CD4-positive, alpha-beta T cell treated with Interleukin-6 for 4 hours (primary cell): ENCODE measurements at places on chromosomes 2 and 18.

GRCh38 chr2:26838121-26838906, 9.6 kb upstream of the DPYSL5 start:
- no peak for DNase-seq

- no peak for DNase-seq
These were observed 771.9 kb downstream of the ERBB4 start for GRCh38 chr2:211766689-211767088.

GRCh38 chr2:219099329-219099728, 38.6 kb upstream of the IHH start:
- DNase-seq = no peak

GRCh38 chr2:108635630-108636354, 83.5 kb upstream of the RANBP2 start:
- DNase-seq = no peak

DNA sequence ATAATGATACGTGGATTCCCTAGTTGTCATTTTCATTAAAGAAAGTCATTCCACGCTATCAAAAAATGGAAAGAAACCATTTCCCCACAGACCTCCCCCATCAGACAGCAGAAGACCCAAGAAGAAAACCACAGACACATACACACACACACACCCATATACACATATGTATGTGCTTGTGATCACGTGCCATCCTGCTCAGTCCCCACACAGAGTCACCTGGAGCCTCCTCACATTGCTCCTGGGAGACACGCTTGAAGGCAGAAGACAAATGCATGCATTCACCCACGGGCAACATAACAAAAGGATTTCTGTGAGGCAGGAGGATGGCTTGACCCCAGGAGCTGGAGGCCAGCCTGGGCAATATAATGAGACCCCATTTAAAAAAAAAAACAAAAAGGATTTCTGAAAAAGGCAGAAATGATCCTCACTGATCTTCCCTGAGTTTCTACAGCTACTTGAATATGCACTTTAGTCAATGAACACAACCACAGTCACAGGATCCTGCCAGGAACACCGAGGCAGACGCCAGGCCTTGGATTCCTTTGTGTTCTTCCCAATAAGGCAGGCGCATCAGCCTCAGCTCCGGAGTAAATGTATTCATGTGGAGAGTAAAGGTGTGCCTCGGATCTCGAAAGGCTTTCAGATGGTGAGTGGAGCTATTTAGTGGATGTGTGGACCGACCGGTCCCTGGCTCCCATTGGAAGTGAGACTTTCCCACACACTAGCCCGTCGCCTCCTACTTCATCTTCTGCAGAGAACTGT, 21.0 kb downstream of the TGFBRAP1 start:
- DNase-seq = no peak

DNA sequence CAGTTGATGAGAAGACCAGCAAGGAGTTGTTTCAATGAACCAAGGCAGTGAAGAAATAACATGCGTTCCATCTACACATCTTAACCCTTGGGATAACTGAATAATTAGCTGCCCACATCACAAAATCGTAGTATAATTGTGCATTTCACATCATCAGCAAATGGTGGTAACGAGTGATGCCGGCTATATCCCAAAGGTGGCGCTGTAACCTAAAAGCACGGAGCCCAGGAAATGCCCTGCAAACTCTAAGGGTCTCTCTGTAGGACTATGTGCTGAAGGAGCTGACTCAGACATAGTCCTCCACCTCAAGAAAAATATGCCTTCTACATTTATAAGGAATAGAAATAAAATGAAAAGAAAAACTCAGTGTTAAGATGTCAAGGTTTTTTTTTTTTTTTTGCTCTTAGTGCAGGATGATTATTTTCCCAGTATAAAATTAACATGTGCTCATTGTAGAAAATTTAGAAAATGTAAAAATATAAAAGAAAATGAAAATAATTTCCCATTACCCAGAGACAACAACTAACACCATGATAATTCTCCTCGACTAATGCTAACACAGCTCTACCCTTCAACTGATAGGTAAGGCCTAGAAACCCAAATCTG, 23.1 kb upstream of the DSG3 start:
- DNase-seq = no peak

DNA sequence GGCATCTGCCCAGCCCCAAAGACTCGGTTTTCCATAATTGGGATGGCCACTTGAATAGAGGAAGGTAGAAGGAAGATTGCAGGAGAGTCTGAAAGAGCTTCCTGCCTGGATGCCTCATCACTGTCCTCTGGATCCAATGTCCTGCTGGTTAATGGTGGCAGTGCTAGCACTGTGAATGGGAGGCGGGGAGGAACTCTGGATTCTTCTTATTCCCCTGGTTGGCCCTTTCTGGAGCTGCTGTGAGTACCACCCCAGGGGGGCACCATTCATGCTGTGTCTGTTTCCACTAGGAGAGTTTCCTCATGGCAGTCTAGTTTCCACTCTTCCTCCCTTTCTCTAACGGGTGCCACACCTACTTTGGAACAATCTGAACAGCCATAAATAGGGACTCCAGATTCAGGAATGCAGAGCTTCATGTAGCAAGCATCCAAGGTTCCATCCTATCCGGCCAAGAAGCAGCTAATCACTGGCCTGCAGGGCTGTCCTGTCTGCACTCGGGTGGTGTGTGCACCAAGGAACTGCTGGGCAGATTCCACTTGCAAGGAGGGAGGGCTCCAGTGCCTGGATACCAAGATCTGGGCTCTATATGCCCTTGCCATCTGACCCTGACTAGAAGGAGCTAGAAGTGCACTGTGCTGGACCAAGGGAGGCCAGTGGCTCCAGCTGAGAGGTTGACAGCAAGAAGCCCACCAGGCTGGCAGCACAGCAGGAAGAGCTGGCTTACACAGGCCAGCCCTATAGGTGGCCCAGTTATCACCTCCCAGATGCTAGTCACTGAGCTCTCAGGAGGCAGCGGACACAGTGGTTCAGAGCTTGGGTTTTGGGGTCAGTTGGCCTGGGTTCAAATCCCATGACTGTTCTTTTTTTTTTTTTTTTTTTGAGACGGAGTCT, 4.6 kb upstream of the ATOH8 start:
- no peak for DNase-seq

GRCh38 chr2:14910654-14911053, 278.1 kb downstream of the LRATD1 start:
- DNase-seq = no peak

DNA sequence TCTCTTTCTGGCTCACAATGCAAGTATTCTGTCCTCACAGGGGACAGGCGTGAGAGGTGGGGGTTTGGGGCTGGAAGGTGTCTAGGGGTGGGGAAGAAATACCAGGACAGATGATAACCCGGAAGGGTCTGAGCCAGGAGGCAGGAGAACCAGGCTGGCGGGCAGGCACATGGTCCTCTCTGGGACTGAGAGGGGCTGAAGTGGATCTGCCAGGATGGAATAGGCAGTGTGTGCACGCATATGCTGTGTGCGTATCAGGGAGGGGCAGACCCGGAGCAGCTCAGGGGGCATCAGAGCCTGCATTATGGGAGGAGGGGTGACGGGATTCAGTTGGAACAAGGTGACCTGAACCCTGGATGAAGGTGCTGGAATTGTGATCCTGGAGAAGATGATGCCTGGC, 157.3 kb downstream of the DYSF start:
- no peak for DNase-seq

GRCh38 chr2:146385031-146385430, 1459.8 kb upstream of the ACVR2A start:
- DNase-seq = no peak

GRCh38 chr2:234949762-234950434, 1.9 kb upstream of the SH3BP4 start:
- no peak for DNase-seq

- DNase-seq = no peak
These were observed 38.7 kb downstream of the PXDN start for GRCh38 chr2:1705557-1706076.

DNA sequence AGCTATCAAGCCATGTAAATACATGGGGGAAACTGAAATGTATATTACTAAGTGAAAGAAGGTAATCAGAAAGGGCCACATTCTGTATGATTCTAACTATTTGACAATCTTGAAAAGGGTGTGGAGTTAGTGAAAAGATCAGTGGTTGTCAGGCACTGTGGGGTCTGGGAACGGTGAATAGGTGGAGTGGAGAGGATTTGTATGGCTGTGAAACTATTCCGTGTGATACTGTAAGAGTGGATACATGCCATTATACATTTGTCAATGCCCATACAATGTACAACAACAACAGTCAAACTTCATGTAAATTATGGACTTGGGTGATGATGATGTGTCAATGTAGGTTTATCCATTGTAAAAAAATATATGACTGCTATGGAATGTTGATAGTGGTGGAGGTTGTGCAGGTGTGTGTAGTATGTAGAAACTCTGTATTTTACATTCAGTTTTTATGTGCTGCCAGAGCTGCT, 1116.2 kb downstream of the SUCLG1 start:
- DNase-seq = no peak

DNA sequence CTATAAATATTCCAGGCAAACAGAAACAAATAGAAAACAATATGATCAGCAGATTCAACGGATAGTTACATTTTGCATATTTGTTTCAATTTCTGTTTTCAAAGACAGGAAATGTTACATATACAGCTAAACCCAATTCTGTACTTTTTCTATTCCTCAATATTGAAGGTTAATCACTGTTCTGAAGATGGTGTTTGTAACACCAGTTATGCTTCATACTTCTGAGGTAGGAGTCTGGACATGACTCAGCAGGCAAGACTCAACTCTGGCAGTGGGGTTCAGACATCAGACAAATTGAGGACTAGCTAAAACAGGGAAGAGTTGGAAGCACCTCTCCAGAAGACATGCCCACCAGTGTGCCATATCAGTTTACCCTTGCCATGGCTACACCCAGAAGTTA, 16.6 kb downstream of the SERPINB13 start:
- DNase-seq = no peak

DNA sequence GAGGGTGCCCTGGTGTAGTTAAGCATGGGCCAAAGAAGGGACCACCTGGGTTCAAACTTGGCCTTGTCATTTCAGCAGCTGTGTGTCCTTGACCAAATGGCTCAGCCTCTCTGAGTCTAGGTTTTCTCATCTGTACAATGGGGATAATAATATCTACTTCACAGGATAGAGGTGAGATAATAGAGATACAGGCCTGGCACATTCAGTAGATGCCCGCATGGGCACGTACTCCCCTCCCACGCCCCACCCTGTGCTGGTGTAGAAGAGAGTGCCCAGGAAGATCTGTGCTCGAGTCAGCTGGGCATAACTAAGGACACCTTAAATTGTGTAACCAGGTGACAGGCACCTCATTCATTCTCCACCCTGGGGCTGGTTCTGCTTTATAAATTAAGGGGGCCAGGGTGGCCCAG, 8.4 kb upstream of the TMEM185B start:
- DNase-seq = peak; percentile 42

DNA sequence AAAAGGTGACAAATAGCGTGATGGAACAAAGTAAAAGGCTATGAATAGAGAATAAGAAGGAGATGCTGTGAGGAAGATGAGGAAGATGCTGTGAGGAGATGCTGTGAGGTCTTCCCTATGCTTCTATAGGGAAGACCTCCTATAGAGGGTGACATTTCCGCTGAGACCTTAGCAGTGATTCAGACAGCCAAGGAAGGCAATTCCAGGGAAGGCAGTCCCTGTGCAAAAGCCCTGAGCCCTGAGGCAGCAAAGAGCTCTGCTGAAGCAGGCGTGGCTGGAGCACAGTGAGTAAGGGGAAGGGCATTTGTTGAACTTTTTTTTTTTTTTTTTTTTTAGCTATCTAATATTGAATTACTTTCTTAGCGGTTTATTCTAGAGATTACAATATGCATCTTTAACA, 142.7 kb upstream of the FOSL2 start:
- no peak for DNase-seq

DNA sequence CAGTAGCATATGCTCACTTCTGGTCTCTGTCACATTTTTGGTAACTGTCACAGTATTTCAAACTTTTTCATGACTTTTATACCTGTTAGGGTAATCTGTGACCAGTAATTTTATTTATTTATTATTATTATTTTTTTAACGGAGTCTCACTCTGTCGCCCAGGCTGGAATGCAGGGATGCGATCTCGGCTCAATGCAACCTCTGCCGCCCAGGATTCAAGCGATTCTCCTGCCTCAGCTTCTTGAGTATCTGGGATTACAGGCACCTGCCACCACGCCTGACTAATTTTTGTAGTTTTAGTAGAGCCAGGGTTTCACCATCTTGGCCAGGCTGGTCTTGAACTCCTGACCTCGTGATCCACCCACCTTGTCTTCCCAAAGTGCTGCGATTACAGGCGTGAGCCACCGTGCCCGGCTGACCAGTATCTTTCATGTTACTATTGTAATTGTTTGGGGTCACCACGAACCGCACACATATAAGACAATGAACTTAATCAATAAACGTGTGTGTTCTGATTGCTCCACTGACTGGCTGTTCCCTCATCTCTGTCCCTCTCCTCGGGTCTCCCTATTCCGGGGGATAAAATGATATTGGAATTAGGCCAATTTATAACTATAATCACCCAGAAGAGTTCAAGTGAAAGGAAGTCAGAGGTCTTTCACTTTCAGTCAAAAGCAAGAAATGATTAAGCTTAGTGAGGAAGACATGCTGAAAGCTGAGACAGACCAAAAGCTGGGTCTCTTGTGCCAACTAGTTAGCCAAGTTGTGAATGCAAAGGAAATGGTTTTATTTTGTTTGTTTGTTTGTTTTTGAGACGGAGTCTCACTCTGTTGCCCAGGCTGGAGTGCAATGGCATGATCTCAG, 22.9 kb downstream of the TGIF1 start:
- no peak for DNase-seq

DNA sequence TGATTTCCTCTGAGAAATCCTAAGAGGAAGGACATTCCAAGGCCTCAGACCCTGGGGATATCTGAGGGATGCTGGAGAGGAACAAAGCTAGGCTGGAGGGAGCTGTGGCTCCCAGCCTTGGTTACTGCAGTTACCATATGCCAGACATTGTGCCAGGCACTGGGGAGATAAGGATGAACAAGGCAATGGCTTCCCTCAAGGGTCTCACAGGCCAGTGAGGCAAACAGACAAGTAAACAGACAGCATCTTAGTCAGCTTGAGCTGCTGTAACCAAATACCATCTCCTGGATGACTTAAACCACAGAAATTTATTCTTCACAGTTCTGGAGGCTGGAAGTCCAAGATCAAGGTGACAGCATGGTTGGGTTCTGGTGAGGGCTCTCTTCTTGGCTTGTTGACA, 91.8 kb downstream of the SKA1 start:
- DNase-seq = no peak

- peak; percentile 45 for DNase-seq
These were observed 21.9 kb downstream of the TRABD2A start for GRCh38 chr2:84858937-84859336.

DNA sequence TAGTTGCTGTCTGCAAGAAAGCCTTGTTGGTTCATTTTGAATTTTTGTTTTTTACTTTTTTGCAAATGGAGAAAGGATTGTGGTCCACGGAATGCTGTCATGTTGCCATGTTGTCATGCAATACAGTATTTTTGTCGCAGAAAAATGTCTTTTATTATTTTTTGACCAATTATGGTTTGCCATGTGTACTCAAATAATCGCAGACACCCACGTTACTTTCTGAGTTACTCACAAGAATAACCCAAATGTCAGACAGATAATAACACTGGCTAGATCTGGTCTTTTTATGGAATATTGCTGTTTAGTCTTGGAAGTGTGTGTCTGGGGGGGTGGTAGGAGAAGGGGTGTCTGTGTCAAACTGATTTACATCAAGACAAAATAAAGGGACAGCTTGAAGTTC, 188.9 kb downstream of the LTBP1 start:
- no peak for DNase-seq
